ENCODE measurements at places on chromosomes 13 and 19. TPM values are rescaled to one million over a fixed set of nuclear protein-coding genes. Genes with fewer than 3 reads are reported as not detected.

FOSB gene
- 13.0 TPM for total RNA-seq

KLF2 gene
- 6.8 TPM for total RNA-seq

IGSF23 gene
- total RNA-seq = 0.32 TPM

ZNF135 gene
- total RNA-seq = 4.3 TPM
